ENCODE measurements at places on chromosomes 4 and X.

DNA sequence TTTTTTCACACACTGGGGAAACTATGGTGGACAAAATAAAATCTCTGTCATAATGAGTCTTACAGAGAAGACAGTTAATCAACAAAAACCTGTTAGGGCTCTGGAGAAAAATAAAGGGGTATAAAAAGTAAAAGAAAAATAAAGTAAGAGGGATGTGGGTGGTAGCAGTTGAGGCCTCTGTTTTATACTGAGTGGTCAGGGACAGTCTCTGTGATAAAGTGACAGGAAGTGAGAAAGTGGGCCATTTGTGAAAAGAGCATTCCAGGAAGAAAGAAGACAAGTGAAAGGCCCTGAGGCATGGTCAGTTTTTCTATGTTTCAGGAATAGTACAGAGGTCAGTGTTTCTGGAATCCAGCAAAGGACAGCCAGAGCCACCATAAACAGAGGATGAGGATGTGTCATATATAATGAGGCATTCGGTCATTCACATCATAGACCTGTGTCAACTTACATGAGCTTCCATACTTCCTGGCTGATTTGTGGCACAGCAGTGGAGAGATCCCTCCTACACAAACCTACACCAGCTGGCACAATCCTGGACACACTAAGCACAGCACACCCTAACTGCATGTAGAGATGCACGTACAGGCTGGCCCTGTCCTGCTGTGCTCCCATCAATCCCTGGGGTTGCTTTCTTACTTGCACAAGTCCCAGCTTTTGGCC is 64.4 kb upstream of the NAP1L5 start:
- DNase-seq = no peak

DNA sequence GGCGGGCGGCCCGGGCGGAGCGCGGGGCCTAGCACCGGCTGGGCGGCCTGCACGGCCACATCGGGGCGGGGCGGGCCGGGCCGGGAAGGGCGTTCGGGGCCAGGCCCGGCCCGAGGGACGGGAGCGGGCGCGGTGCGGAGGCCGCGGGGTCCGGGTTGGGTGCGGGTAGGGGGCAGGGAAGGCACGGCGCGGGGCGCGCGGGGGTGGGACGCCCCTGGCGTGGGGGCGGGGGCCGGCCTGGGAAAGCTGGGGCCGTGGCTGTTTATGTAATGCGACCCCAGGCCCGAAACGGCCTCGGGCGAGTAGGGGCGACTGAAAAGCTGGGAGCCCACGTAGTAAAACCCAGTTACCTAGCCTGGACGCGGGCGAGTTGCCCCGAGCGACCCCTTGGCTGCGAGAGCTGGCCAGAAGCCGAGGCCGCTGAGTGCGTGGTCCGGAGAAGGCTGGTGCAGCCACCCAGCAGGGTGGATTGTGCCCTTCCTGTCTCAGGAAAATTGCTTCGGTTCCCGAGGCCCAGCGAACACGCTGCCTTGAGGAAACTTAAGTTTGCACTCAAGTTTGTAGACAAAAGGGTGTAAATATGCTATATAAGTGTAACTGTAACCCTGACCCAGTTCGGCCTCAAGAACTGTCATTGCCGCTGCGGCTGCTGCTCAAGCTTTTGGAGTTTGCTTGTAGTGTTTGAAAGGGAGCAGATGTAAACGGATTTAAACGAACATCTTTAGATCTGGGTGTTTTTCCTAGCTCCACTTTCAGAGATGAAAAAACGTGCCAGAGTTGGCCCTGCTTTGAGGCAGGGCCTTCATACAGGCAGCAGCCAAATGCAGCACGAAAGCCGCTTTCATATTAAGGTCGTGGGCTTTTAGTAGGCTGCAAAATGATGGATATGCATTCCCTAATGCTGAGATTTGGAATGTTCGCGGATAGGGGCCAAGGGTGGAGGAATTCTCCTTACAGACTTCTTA is 674 bp downstream of the SEC24B start:
- DNase-seq = peak; percentile 10

- no peak for DNase-seq
Observed at GRCh38 chr4:73340917-73341316, 63.2 kb upstream of the ALB start.

GRCh38 chrX:138128027-138128671 is 562.2 kb downstream of the ZIC3 start:
- no peak for DNase-seq

GRCh38 chrX:23344238-23344903 is 9.7 kb downstream of the PTCHD1 start:
- no peak for DNase-seq

DNA sequence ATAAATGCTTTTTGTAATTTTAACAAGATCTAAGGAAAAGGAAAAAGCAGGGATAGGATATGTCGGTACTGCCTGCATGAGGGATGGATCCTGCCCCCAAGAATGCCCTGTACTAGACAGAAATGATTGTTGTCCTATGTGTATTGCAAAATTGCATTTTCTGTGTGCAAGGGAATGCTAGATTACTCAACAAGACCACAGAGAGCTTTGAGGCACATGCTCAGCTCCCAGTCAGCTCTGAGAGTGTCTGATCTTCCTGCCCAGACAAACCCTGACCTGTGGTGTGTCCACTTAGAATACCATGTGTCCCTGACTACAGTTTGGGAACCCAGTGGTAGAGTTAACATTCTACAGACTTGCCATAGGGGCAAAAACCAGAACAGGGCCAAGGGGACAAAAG is 129.2 kb upstream of the PAK3 start:
- DNase-seq = no peak

GRCh38 chr4:82398263-82398662 is 24.5 kb upstream of the HNRNPD start:
- no peak for DNase-seq

- no peak for DNase-seq
Observed at GRCh38 chrX:136258951-136259350, 7.8 kb upstream of the MAP7D3 start.

DNA sequence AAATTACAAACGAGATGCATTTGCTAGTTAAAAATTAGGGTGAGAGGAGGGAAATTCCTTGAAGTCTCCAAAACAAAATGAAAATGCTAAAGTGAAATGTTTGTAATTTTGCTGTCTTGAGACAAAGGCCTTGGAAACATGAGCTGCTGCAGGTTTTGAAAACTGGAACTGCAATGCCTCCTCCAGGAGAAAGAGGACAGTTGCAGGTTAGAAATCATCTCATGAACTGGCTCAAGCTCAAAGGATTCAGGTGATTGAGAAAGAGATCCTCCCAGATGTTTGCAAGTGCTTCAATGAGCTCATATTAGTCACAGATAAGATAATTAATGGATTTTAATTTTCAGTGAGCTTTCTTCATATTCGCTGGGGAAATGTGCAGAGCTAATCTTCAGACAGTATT is 32.4 kb downstream of the SMPX start:
- DNase-seq = peak; percentile 5

DNA sequence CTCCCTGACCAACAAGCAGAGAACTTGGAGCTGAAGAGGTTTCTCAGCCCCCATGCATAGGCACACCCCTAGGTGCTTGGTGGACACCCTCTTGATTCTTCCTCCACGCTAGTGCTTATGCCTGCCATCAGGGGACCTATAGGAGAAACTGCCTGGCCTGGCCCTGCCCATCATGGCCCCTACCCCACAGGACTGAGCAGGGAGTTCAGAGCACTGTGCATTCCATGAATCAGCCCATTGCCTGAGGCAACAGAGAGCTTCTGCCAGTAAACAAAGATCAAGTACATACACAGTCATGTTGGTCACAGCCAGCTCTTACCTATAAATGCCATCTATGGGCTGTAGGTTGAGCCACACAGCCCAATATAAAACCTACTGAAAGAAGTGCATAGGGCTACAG is 99.1 kb upstream of the EDNRA start:
- no peak for DNase-seq

GRCh38 chrX:70128071-70128470 is 5.2 kb upstream of the IGBP1 start:
- DNase-seq = no peak
